ENCODE measurements at places on chromosomes 16 and 17. TPM values are rescaled to one million over a fixed set of nuclear protein-coding genes. Genes with fewer than 3 reads are reported as not detected.

DNA sequence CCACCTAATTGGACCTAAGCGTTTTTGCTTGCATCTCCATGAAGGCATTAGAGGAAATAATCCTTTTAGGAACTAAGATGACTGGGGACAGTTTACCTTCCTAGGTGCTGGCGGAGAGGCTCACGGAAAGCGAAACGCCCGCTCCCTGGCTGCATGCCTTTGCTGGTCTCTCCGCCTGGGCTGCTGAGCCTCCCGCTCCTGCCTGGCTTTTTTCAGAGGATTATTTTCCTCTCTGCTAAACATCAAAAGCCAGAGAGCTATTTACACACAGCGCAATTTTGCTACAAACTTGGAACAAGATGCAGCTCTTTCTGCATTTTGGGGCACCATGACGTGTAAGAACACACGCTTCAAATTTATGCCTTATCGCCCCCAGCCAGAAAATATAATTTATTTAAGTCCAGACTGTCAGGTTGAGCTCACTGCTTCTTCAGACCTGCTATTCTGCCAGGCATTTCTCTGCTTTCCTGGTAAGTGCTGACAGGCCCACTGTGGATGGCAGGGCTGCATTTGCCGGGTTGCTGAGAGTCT lies 124.4 kb downstream of the SPACA3 start:
- DNase-seq = no peak

The TNP2 gene
- polyA plus RNA-seq = not detected

DNA sequence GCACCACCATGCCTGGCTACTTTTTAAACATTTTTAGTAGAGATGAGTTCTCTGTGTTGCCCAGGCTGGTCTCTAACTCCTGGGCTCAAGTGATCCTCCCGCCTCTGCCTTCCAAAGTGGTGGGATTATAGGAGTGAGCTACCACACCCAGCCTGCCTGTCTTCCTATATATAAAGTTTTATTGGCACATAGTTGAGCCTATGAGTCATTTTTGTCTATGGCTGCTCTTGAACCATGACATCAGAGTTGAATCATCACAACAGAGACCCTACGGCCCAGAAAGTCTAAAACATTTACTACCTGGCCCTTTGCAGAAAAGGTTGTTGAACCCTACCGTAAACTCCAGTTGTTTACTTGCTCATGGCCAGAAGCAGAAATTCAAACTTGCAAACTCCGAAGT lies 7.9 kb downstream of the SEPTIN12 start:
- DNase-seq = no peak

- no peak for DNase-seq
These were observed 53.1 kb downstream of the FOXL1 start for GRCh38 chr16:86631444-86631843.

- no peak for DNase-seq
These were observed 206.1 kb downstream of the HAPSTR1 start for GRCh38 chr16:9297437-9298113.

DNA sequence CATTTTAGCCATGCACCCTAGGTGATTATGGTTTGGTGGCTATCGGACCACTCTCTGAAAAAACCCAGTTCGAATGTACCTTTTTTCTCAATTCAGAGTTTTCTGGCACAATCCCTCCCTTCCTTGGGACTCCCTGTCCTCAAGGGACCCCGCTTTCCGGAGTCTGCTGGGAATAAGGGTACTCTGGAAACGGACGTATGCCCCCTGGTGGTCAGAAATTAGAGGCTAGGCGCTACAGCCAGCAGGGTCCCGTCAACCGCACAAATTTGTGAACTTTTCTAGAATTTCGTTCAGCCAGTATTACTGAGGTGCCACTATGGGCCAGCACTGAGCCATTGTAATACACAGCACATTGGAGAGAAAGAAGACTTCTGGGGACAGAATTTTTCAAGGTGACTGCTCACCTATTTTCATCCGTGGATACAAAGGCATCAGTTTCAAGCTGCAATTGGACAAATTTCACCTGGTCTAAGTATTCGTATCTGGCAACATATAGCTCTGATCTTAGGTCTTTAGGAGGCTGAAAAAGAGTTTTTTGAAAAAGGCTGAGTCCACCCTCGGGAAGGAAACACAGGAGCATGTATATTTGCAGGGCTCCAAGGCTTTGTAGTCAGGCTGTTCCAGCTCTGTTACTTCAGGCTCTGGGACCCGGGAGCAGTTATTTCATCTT lies 27.1 kb upstream of the CRYBA1 start:
- DNase-seq = peak; percentile 86

DNA sequence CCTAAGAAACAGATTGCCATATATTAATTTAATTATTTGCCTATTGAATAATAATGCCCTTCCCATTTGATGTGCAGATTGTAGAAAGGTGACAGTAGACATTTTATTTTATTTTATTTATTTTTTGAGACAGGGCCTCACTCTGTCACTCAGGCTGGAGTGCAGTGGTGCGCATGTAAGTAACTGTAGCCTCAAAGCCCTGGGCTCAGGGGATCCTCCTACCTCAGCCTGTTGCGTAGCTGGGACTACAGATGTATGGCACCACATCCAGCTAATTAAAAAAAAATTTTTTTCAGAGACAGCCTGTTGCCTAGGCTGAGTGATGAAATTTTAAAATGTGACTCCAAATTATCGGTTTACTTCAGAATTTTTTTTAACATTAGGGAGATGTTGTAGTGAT lies 1110.0 kb upstream of the EEF2KMT start:
- DNase-seq = no peak

DNA sequence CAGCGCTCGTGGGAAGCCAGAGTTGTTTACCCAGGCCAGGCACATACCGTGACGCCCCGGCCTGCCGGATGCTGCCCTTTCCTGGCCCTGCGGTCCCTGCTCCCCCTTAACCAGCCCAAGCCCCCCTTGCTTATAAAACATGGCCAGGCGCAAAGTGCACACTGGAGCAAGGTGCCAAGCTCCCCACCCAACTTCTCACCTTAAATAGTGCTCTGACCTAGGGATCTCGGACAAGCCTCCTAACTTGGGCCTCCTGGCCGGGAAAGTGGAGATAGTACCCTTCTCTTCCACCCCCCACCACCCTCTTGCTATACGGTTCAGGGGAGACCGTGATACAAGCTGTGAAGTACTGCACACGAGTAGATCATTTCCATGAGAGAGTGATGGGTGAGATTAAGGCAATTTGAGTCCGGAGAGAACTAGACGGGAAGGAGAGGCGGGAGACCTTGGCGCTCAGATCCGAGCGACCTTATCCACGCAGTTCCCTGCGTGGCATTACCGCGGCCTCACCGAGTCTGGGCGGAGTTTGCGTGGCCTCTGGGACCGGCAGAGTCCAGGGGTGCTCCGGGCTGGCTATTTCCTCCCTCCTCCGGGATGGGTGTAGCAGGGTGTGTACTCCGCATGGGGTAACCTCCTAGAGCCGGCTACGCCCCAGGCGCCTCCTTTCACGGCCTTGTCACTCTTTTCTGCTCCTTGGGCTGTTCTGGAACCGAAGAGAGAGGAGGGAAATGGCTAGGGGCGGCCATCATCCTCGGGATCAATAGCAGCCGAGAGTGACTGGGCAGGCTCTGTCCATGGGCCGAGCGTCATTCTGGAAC lies 4.4 kb upstream of the LHX1 start:
- no peak for DNase-seq

The NOS2 gene
- 2.2 TPM for polyA plus RNA-seq

The TVP23C gene
- polyA plus RNA-seq = 10.0 TPM

The GJD3 gene
- 0.34 TPM for polyA plus RNA-seq

All from renal pelvis (tissue), 12 donors.